ENCODE measurements at places on chromosomes 2 and 18.

DNA sequence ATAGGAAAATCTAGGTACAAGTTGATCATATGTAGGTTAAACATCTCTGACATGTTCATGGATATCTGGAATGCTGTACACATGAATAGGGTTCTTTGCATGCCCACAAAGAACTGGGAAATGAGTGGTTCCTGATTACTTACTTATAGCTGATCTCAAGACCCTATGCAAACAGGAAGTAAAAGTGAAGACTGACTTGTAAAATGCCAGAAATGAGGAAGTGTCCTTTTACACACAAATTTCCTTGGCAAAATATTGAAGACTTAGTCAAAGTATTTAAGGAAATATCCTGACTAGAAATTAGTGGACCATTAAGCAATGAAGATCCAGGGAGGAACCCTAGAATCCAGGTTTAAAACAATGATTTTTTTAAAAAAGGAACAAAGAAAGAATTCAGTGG lies 203.7 kb upstream of the DLGAP1 start:
- no peak for DNase-seq

GRCh38 chr2:157898591-157898996 lies 22.5 kb upstream of the ACVR1 start:
- peak; percentile 18 for DNase-seq

GRCh38 chr2:144693179-144693578 lies 173.3 kb upstream of the ZEB2 start:
- no peak for DNase-seq

DNA sequence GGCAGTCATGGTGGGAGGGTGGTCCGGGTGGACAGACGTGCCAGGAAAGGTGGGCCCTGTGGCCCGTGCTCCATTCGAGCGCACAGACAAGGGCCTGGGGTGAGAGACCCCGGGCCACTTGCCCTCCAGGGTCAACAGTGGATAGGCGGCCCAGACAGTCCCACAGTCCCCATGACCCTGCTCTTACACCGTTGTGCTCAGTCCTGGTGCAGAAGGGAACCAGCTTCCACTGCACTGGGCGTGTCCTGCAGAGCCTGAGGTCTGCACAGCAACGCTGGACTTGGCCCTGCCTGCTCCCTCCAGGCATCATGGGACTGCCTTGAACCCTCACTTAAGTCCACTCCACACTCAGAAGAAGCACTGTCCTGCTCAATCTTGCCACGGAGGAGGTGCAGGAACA lies 52.0 kb downstream of the PXDN start:
- DNase-seq = no peak

DNA sequence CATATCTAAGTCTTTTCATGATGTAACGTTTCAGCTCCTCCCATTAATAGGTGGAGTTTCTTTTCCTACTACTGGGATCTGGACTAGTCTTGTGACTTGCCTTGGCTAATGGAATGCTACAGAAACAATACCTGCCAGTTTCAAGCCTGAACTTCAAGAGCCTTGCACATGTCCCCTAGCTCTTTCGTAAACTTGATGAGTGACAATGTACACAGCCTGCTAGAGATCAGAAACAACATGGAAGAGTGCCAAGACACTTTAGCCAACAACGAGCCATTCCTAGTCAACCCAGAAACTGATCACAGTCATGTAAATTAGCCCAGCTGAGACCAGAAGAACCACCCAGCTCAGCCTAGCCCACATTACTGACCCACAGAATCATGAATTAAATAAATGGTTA lies 24.8 kb upstream of the STK39 start:
- no peak for DNase-seq

DNA sequence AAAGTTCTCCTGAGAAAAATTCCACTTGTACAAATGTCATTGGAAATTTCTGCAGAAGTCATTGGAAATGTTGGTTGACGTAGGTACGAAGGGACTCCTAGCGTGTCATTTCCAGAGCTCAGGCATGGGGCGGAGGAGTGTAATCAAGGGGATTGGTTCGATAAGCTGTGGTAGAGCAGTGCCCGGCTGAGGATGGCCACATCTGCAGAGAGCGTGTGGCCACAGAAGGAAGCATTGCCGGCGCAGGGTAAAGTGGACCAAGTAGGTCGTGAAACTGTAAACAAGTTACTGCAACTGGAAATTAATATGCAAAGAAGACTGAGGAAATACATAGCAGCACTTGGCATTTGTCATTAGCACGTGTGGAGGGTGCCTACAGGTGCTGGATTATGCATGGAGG lies 101.8 kb downstream of the DGKD start:
- DNase-seq = no peak

GRCh38 chr18:24071779-24072178 lies 57.2 kb downstream of the TTC39C start:
- no peak for DNase-seq

DNA sequence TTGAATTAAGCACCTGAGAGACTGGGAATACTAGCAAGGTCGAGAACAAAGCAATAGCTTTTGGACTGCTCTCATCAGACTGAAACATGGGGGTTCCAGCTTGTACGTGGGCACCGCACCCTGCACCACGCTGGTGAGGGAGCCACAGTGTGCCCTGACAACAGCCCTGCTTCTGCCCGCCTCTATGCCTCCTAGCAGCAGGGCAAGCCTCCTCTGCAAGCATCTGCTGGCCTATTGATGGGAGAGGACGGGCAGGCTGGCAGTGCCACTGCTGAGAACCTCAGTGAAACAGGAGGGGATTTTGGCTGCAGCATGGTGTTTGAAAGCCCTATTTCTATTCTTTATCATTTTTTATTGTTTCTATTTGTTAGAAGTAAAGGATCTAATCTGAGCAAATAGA lies 146.1 kb upstream of the OTOS start:
- no peak for DNase-seq

DNA sequence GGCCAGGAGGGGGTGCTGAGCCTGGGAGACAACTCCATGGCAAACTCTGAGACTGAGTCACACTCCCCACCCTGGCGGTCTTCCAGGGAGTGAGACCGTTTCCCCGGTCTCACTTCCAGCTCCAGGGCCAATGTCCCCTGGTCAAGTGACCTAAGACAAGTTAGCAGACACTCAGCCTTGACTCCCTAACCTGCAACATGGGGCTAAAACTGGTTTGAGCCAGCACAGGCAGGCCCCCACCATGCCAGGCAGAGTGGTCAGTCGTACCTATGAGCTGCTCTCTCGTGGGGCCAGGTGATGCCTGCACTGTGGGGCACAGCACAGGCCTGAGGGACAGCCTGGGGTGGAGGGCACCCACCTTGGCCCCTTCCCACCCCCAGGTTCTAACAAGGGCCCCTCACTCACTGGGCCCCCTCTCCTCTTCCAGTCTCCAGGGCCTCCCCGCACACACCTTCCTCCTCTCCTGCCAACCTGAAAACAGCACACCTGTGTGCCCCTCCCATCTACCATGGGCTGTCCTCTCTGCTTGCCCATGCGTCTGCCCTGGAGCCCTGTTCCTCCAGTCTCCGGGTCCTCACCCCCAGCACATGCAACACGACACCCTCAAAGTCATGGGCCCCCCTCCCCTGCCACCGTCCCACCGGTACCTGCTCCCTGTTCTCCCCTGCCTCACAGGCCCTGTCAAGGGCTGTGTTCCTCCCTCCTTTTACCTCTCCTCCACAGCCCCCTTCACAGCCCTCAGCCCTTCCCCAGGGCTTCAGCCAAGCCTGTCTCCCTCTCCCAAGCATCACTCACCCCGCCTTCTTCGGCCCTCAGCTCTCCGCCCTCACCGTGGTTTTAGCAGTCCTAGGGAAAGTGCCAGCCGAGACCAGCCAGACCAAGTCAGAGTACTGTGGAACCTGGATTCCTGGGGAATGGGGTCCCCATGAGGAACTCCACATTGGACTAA lies 1.6 kb downstream of the GPR17 start:
- DNase-seq = no peak

- no peak for DNase-seq
Measured at GRCh38 chr2:236852100-236852976, 233.4 kb upstream of the COPS8 start.

- DNase-seq = no peak
Measured at GRCh38 chr18:35180455-35180854, 60.4 kb upstream of the ZNF397 start.

Measured in GM20000 (cell line).